Gastroesophageal sphincter (tissue), 4 donors: ENCODE measurements at places on chromosomes 3 and 15. TPM values are rescaled to one million over a fixed set of nuclear protein-coding genes. Genes with fewer than 3 reads are reported as not detected.

- no peak overlapping the region for H3K4me3 ChIP-seq
- H3K27ac ChIP-seq = no peak overlapping the region
- no peaks in the 10 kb centered on the region for H3K27me3 ChIP-seq
- H3K36me3 ChIP-seq = no peaks in the 10 kb centered on the region
- ATAC-seq = no peak
- peaks cover 36% of the 10 kb centered on the region for H3K4me1 ChIP-seq
Observed at GRCh38 chr15:71336671-71337070, 221.4 kb downstream of the THSD4 start.

JAGN1 gene
- 23.4 TPM for total RNA-seq

DNA sequence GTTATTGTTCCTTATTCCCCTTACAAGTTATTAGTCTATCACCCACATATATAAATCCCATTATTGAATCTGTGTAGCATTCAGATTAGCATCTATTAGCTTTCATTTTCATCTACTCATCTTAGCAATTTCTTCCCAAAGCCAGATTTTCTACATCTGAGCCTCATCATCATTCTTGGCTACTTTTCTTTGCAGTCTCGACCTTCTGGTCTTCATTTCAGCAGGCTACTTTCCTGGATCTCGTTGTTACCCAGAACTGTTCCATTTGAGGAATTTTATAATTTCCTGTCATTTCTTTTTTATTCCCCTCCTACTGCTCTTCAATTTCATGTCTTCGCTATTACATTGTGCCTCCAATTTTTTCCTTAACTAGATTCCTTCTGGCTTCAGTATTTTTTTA, 51.8 kb downstream of the SPRED1 start:
- H3K27me3 ChIP-seq = no peaks in the 10 kb centered on the region
- H3K4me3 ChIP-seq = no peak overlapping the region
- no peak for ATAC-seq
- H3K4me1 ChIP-seq = no peaks in the 10 kb centered on the region
- no peaks in the 10 kb centered on the region for H3K36me3 ChIP-seq
- no peak overlapping the region for H3K27ac ChIP-seq

MYRIP gene
- 3.8 TPM for total RNA-seq

- no peaks in the 10 kb centered on the region for H3K27me3 ChIP-seq
- no peaks in the 10 kb centered on the region for H3K36me3 ChIP-seq
- no peak for ATAC-seq
- H3K27ac ChIP-seq = no peak overlapping the region
- H3K4me3 ChIP-seq = no peak overlapping the region
Observed at GRCh38 chr15:86183596-86184491, 104.2 kb downstream of the AGBL1 start.

GRCh38 chr3:39250116-39250747, 29.6 kb downstream of the CX3CR1 start:
- no peak overlapping the region for H3K4me3 ChIP-seq
- no peaks in the 10 kb centered on the region for H3K36me3 ChIP-seq
- no peaks in the 10 kb centered on the region for H3K27me3 ChIP-seq
- H3K27ac ChIP-seq = peak overlapping the region; percentile 64
- peaks cover 34% of the 10 kb centered on the region for H3K4me1 ChIP-seq
- ATAC-seq = peak; percentile 87

GRCh38 chr3:23389089-23389488, 186.0 kb downstream of the UBE2E2 start:
- H3K4me1 ChIP-seq = no peaks in the 10 kb centered on the region
- no peaks in the 10 kb centered on the region for H3K27me3 ChIP-seq

GRCh38 chr15:60400944-60401343, 3.2 kb upstream of the ANXA2 start:
- H3K36me3 ChIP-seq = no peaks in the 10 kb centered on the region
- no peak overlapping the region for H3K4me3 ChIP-seq
- no peaks in the 10 kb centered on the region for H3K27me3 ChIP-seq

GAP43 gene
- 2.1 TPM for total RNA-seq

- H3K4me1 ChIP-seq = no peaks in the 10 kb centered on the region
- H3K27ac ChIP-seq = no peak overlapping the region
- no peaks in the 10 kb centered on the region for H3K36me3 ChIP-seq
- no peak for ATAC-seq
Observed at GRCh38 chr3:34508732-34509131, 710.3 kb downstream of the PDCD6IP start.

PP2D1 gene
- not detected for total RNA-seq

UBAP1L gene
- 3.0 TPM for total RNA-seq

GRCh38 chr3:124149771-124150170, 157.8 kb upstream of the ROPN1 start:
- no peaks in the 10 kb centered on the region for H3K4me1 ChIP-seq
- H3K27me3 ChIP-seq = no peaks in the 10 kb centered on the region
- ATAC-seq = no peak
- H3K4me3 ChIP-seq = no peak overlapping the region
- H3K36me3 ChIP-seq = no peaks in the 10 kb centered on the region

TMEM45A gene
- total RNA-seq = 8.9 TPM

DNA sequence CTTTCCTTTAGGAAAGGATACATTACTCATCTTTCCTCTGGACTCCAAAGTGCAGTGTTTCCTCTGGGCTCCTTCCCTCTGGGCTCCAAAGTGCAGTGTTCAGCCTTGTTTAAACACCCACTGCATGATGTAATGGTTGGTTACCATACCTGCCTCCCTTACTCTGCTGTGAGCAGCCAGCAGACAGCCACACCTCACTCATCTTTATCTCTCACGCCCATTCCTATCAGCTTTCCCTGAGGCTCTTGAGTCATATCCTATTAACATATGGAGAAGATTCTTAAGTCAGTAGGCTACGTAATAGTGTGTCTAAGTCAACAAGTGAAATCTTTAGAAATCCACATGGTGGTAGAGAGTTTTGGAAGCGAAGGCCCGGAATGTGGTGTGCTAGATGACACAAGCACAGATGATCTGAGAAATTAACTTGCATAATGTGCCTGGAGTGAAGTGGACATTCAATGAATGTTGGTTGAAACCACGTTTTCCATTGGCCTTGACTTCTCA, 97.2 kb upstream of the CTNNB1 start:
- no peaks in the 10 kb centered on the region for H3K4me1 ChIP-seq
- no peaks in the 10 kb centered on the region for H3K36me3 ChIP-seq

DNA sequence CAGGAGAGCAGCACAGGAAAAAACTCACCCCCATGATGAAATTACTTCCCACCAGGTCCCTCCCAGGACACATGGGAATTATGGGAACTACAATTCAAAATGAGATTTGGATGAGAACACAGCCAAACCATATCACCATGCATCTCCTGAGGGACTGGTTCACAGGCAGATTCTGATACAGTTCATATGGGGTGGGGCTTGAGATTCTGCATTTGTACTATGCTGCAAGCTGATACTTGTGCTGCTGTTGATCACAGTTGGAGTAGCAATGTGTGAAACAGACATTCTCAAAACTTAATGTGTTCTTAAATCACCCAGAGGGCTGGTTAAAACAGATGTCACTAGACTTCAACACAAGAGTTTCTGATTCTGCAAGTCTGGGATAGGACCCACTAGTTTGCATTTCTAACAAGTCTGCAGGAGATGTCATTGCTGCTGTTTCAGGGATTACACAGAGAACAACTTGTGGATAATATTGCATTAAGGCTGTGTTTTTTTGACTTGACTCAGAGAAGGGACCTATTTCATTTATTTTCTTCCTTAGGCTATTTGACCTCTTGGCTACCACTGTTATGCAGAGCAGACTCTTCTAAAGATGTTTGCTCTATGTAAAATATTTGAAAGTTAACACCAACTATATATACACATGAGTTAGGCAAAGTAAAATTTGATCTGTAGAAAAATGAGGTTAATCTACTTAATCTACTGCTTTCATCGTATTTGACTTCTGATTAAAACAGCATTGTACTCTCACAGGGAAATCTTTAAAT, 194.2 kb upstream of the CNTN3 start:
- H3K27me3 ChIP-seq = no peaks in the 10 kb centered on the region
- H3K4me3 ChIP-seq = no peak overlapping the region
- no peaks in the 10 kb centered on the region for H3K4me1 ChIP-seq
- H3K36me3 ChIP-seq = no peaks in the 10 kb centered on the region
